ENCODE measurements at places on chromosomes 5 and 9.

GRCh38 chr9:96501633-96502538, 51.9 kb downstream of the HABP4 start:
- DNase-seq, result no peak

GRCh38 chr5:111345731-111346130, 121.5 kb downstream of the CAMK4 start:
- no peak for DNase-seq

GRCh38 chr9:99588747-99589146, 232.9 kb upstream of the NR4A3 start:
- DNase-seq, result no peak

DNA sequence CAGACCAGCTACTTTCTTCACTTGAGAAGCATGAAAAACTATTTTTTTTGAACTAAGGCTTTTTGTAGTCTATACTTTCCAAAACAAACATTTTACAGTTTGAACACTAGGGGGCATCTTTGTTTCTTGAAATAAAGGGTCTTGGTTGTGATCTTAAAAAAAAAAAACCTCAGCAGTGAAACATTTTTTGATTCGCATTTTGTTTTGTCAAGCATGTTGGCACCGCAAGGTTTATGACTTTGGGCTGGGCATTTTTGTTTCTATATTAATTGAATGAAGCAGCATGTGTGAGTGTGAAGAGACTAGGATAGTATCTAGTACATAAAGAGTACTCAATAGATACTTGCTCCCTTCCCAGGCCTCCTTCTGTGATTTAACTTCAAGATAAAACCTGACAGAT, 31.6 kb upstream of the ACOT12 start:
- DNase-seq, result no peak

- DNase-seq, result no peak
These were observed 55.2 kb upstream of the PSD2 start for GRCh38 chr5:139740138-139740991.

- DNase-seq, result no peak
These were observed 3.1 kb downstream of the BSPRY start for GRCh38 chr9:113352411-113352810.

DNA sequence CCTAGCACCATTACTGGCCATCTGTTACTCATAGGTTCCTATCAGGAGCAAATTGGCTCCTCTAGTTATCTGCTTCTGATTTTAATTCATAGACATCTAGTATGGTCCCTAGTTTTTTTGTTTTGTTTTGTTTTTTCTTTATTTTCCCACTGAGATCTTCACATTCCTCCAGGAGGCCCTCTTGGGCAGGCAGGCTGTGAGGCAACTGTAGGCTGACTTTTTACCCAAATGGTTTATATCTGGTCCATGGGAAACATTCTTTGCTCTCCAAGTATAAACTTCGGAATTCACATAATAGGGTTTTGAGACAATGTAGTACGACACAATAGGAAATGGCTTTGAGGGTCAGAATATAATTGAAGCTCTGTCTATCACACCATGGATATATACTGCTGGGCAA, 250.9 kb upstream of the DAB2 start:
- no peak for DNase-seq

- DNase-seq, result no peak
These were observed 23.2 kb downstream of the ECM2 start for GRCh38 chr9:92512622-92513021.

GRCh38 chr5:159441441-159441840, 111.2 kb upstream of the IL12B start:
- no peak for DNase-seq

- DNase-seq, result no peak
These were observed 60.3 kb downstream of the MAPKAP1 start for GRCh38 chr9:125646621-125647100.

GRCh38 chr5:39532511-39532910, 107.7 kb upstream of the DAB2 start:
- DNase-seq, result no peak

All from stimulated activated CD8-positive, alpha-beta memory T cell treated with anti-CD3 and anti-CD28 coated beads, Interleukin-12 subunit alpha, Interleukin-12 subunit beta, amount 100 ng/mL, for 4 hours (primary cell).